Stimulated activated CD8-positive, alpha-beta memory T cell treated with anti-CD3 and anti-CD28 coated beads, Interleukin-2, amount 100 ng/mL, for 1 hour (primary cell): ENCODE measurements at places on chromosomes 1 and 21.

- DNase-seq: no peak
Measured at GRCh38 chr1:32358435-32358834, 3.9 kb downstream of the FAM229A start.

GRCh38 chr1:108826081-108826635 is 30.7 kb downstream of the AKNAD1 start:
- no peak for DNase-seq

- no peak for DNase-seq
Measured at GRCh38 chr1:92365378-92366039, 66.7 kb downstream of the RPAP2 start.

GRCh38 chr1:201039876-201040275 is 16.4 kb upstream of the KIF21B start:
- no peak for DNase-seq

GRCh38 chr1:53459321-53460175 is at the start of gene DMRTB1:
Gene DMRTB1 (plus strand): TSS chr1:53459399. CDS start chr1:53459454, 55 bp downstream.
- no peak for DNase-seq

DNA sequence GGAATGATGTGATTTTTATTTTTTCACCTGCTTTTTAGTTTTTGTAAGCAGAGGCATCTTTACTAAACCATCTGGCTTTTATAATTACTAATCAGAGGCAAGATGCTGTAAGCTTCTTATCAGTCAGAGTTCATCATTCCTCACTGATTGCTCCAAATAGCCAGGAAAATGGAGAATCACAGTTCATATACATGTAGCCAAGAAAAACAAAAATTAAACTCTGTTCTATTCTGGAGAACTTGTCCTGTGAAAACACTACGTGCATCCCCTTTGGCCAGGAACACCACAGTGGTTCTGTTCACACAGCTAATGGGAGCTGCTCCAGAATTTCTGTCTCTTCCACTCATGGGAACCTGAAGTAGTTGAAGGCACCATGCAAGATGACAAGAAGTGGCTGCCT is 725.5 kb upstream of the CHRM3 start:
- DNase-seq: no peak

- no peak for DNase-seq
Measured at GRCh38 chr1:236120721-236121153, 21.6 kb upstream of the GPR137B start.

- DNase-seq: peak; percentile 39
Measured at GRCh38 chr1:228101994-228102790, 933 bp downstream of the C1orf35 start.

GRCh38 chr21:38325216-38325615 is 68.4 kb downstream of the KCNJ15 start:
- no peak for DNase-seq

- no peak for DNase-seq
Measured at GRCh38 chr1:52367272-52367671, 1.3 kb upstream of the CC2D1B start.

- no peak for DNase-seq
Measured at GRCh38 chr1:183620311-183620710, 15.3 kb downstream of the ARPC5 start.

DNA sequence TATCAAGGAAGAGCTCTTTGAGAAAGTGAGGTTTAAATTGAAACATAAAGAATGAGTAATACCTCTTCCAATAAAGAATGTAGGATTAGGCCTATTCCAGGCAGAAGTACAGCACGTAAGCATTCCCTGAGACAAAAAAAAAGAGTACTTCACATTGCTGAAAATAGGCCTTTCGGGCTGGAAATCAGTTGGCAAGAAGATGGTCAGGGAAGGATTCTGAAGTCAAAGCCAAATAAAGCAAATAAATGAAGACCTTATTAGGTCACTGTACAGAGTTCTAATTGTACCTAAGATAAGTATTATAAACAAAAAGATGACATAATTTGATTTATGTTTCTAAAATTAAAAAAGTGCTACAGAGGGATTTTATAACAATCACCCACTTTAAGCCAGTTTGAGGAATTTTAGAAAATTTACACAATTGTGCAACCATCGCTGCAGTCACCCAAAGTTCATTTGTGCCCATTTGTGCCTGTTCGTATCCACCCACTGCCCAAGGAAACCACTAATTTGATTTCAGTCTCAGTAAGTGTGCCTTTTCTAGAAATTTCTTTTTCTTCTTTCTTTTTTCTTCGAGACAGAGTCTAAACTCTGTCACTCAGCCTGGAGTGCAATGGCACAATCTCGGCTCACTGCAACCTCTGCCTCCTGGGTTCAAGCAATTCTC is 58.6 kb downstream of the FMO4 start:
- DNase-seq: no peak

DNA sequence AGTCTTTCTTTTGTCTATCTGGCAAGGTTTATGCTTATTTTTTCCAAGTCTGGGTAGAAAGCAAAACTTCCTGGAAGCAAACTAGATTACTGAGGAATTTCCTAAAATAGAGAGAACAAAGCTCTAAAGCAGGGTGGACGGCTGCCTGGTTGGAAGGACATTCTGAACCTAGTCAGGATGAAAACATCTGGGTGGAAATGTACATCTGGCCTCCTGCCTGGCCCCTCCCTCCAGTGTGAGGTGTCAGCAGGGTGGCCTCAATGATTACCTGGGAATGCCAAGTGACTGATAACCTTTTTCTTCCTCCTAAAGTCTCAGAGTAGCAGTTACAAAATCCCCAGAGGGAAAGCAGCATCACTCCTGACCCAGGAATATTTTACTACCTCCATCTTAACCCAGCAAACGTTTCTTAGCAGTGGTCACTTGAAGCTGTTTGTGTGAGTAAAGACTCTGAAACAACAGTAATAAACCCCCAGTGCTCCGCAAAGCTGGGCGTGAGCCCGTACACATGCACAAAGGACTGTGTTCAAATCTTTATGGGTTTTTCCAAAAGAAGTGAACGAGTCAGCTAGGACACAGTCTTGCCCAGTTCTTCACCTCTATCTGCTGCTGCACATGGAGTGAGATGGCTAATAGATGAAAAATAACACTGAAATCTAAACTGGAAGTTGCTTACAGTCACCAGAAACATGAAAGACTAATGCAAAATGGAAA is 18.9 kb downstream of the ANGPTL7 start:
- no peak for DNase-seq

DNA sequence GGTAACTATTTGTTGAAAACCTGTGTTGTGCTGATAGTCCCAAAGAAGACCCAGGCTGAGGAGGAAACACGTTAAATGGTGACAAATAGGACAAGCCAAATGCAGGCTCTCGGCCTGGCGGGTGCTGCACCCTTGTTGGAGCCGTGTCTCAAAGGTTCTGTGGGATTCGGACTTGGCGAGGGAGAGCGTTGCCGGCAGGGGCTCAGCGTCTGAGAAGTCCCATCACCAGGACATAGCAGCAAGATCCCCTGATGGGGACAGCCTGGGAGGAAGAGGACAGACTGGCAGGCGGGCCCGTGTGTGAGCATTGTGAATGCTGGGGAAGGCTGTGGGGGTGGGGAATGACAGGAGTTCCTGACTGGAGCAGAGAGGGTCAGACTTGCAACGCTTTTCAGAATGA is 142.5 kb downstream of the PGBD5 start:
- DNase-seq: no peak

- no peak for DNase-seq
Measured at GRCh38 chr21:42285569-42286245, 29.5 kb downstream of the TFF3 start.

GRCh38 chr1:55524006-55524405 is 308.8 kb upstream of the USP24 start:
- DNase-seq: no peak

DNA sequence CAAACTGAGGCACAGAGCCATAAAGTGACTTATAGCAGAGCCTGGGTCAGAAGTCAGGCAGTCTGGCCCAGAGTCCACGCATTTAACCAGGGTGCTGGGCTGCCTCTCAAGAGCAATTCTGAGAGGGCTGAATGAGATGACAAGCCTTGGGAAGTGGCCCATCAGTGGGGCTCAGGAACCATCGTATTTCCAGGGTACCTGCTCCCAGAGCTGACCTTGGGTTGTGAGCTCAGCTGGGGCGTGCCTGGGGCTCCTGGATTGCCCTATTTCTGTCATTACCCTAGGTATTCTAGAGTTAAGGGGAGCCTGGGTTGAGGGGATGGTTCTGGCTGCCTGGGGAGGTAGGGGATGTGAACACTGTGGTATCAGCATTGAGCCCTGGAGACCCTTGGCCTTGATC is 49.4 kb downstream of the LGR6 start:
- DNase-seq: no peak

DNA sequence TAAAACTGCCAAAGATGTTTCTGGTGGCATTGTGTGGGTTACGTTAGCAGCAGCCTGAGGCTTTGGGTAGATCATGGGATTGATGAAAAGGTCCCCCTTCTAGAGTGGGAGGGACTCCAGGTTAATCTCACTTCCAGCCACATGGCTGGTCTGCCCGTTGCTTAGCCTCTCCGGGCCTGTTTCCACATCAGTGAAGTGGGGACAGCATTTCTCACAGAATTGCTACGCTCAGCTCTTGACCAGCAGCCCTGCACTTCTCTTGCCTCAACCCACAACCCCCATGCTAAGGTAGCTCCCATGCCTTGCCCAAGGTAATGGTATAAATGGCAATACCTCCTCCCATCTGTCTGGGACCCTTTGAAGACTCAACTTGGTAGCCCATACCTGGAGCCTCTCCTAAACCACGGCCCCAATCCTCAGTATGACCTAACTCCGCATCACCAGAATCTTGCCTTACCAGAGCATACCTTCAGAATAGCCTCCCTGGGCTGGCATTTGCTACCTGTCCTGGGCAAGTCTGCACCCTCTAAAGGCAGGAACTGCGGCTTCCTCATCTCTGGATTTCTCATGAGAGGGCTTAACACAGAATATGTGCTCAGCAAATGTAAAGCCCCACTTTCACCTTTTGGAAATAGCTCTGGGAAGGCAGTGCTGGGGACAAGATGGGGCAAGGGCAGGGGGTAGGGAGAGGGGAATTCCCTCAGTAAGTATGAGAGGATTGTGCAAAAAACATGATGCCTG is 10.9 kb upstream of the GUCA2A start:
- DNase-seq: no peak

DNA sequence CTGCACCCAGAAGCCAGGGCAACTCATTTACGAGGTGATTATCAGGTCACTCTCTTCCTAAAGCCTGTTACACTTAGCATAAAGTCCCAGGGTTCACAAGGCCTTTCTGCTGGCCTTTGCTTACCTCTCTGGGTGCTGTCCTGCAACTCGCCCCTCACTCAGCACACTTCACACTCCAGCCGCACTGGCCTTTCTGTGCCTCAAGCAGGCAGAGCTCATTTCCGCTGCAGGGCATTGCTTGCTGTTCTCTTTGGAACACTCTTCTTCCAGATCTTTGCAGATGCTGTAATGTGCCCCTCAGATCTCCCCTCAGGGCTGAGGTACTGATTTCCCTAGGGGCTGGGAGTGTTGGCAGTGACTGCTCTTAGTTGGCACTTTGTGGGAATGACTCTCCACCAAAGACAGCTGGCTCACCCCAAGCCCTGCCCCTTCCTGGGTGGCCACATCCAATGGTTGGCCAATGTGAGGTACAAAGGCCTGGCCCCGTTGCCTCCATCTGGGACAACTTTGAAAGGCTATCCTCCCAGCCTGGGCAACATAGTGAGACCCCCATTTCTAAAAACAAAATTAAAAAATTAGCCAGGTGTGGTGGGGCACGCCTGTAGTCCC is 50.8 kb upstream of the SSBP3 start:
- no peak for DNase-seq

DNA sequence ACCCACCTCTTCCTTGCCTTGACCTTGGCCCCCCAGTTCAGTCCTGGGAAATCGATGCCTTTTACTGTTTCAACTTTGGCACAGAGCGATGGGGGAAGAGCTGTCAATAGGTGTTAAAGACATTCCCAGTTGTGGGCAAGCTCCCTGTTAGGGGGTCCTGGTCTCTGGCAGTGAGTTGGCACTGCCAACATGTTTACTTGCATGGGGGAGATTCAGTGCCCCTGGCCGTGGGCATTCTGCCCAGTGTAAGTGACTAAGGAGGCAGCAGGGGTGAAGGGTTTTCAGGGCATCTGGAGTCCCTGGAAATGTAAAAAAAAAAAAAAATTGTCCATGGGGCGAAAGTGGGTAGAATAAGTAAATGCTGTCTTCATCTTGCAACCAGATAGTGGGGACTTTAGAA is 407.0 kb downstream of the PTPRU start:
- DNase-seq: no peak

- no peak for DNase-seq
Measured at GRCh38 chr1:225694151-225694603, 41.3 kb upstream of the ENAH start.

GRCh38 chr1:99017655-99018054 is 13.0 kb upstream of the PLPPR5 start:
- no peak for DNase-seq

DNA sequence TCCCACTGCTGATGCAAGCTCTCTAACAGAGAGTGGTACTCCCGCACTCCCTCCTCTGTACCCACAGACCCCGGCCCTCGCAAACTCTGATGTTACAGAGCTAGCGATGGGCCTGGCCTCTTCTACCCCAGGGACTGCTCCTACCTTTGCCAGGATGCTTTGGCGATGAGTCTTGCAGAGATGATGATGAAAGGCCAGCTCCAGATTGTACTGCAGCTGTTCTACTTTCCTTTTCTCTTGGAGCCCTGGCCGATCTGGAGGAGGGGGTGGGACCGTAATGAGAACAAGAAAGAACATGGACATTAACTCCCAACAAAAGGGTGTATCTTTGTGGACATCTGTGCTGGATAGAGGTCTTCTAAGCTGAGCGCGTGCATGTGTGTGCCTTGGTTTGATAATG is 6.0 kb upstream of the LINGO4 start:
- DNase-seq: no peak
